ENCODE measurements at places on chromosomes 4 and X.

- DNase-seq: no peak
Observed at GRCh38 chrX:110667706-110668105, 127.9 kb downstream of the CHRDL1 start.

- no peak for DNase-seq
Observed at GRCh38 chr4:39754309-39754708, 56.4 kb downstream of the UBE2K start.

- DNase-seq: no peak
Observed at GRCh38 chr4:108042927-108043326, 53.2 kb downstream of the HADH start.

DNA sequence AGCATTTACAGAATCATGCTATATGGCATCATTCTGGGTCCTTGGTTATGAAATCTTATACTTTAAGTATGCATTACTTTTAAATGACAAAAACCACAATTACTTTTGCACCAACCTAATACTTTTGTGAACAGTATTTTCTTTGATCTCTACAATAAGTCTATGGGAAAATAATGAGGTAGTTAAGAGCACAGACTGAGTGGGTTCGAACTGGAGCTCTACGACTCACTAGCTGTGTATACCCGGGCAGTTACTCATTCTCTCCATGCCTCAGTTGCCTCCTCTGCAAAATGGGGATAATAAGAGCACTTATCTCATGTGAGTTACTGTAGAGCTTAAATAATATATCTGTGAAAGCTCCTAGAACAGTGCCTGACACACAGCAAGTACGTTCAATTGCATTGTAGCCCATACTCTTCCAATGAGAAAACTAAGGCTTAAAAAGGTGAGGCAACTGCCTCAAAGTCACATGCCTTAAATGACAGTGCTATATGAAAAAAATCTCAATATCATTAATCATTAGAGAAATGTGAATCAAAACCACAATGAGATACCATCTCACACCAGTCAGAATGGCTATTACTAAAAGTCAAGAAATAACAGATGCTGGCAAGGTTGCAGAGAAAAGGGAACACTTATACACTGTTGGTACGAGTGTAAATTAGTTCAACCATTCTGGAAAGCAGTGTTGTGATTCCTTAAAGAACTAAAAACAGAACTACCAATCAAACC is 151.5 kb downstream of the CHIC2 start:
- no peak for DNase-seq

GRCh38 chr4:109803924-109804571 is 2.2 kb upstream of the CFI start:
- no peak for DNase-seq

GRCh38 chr4:99848591-99849001 is 32.0 kb downstream of the DAPP1 start:
- DNase-seq: no peak

DNA sequence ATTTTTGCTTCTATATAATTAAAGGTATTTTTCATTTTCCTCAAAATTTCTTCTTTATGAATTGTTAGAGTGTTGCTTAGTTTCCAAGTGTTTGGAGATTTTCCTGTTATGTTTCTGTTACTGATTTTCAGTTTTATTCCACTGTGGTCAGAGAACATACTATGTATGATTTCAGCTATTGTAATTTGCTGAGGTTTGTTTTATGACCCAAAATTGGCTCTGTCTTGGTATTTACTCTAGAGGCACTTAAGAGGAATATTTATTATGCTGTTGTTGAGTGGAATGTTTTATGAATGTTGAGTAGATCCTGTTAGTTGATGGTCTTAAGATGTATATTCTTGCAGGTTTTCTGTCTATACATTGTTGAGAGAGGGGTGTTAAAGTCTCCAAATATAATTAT is 263.5 kb downstream of the PABPC4L start:
- DNase-seq: no peak

- DNase-seq: no peak
Observed at GRCh38 chr4:95910749-95911148, 70.9 kb downstream of the PDHA2 start.

GRCh38 chr4:78880874-78881492 is 58.3 kb downstream of the PAQR3 start:
- DNase-seq: no peak

- DNase-seq: no peak
Observed at GRCh38 chr4:40394236-40394635, 59.1 kb downstream of the CHRNA9 start.

DNA sequence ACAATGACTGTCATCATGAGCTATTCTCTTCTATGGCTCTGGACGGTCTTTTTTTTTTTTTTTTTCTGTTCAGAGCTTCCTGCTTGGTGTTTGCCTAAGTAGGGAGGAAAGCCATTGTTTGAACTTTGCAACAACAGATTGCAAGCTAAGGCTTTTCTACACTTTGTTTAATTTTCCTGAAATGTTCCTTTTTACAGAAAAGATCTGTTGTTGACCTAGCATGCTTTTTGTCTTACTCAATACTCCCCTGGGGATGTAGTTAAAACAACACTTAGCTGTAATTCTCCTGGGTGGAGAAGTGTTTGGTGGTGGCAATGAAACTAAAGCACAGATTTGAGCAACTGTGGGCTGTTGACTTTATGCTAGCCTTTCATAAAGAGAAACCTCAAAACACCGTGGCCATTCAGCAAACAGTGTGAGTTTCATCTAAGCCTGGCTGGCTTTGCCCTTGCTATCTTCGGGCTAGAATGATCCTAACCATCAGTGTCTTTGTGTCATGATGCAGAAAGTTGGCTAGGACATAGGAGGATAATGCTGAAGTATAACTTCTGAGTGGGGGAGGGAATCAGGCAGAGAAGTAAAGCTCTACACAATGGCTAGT is 110.5 kb downstream of the ANXA3 start:
- no peak for DNase-seq

DNA sequence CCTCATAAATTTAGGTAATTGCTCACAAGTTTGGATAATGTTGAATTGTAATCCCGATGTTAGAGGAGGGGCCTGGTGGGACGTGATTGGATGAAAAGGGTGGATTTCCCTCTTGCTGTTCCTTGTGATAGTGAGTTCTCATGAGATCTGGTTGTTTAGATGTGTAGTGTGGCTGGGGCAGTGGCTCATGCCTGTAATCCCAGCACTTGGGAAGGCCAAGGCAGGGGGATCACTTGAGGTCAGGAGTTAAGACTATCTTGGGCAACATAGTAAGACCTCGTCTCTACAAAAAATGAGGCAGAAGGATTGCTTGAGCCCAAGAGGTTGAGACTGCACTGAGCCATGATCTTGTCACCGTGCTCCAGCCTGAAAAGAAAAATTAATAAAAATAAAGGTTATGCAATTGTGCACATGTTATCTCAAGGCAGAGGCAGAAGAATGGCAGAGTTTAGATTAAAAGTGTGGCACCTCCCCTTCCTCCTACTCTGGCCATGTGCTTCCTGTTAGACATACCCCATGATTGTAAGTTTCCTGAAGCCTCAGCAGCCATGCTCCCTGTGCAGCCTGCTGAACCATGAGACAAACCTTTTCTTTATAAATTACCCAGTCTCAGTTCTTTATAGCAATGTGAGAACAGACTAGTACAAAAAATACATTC is 36.5 kb downstream of the ERVMER34-1 start:
- DNase-seq: no peak

DNA sequence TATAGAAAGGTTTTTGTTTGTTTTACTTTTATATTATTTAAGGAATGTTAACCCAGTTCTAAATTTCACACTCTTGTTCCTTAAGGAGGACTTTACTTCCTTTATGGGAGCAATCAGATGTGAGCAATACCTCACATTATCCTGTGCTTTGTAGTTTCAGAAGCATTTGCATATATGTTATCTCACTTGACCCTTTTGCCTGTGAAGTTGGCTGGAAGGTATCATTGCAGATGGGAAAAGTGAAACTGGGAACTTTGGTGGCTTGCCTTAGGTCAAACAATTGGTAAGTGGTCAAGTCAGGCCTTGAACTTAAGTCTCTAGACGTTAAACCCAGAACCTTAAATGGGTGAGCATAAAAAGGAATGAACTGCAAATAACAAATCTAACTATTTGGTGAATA is 90.6 kb downstream of the AREG start:
- DNase-seq: no peak

GRCh38 chr4:75880278-75880677 is 22.0 kb downstream of the PPEF2 start:
- no peak for DNase-seq

GRCh38 chr4:109231331-109231730 is 71.1 kb downstream of the COL25A1 start:
- no peak for DNase-seq

DNA sequence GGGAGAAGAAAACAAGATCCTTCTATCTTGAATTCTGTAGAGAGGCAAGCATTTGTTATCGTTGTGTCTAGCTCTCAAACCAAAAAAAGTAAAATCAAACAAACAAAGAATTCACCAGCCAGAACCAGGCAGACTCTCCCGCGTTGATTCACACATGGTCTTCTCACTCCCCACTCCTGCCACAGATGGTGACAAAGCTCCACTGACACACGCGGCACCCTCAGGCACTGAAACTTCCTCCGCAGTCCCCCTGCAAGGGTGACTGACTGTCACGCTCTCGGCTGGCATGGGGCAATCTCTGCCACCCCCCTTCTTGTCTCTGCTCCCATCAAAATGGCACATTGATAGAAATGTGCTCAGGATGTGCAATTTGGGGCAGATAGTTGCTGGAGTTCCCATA is 304.9 kb downstream of the DHX15 start:
- DNase-seq: no peak

DNA sequence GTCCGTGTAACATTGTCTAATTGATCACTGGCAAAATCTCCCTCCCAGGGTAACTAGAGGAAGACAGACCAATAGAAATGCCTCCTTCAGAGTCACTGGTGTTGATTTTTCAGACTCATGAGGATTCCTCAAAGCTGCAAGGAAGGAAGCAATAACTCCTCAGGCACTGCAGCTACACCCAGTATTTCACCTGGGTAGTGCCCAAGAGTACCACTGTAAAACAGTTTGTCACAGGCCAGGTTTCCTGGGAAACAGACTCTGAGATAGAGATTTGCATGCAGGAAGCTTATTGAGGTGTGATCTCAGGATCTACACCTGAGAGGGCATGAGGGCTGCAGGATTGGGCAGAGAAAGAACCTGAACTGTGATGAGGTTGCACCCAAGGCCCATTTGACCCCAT is 240.7 kb upstream of the ATP6AP2 start:
- DNase-seq: no peak

GRCh38 chr4:138090150-138090917 is 151.8 kb downstream of the SLC7A11 start:
- DNase-seq: no peak

- no peak for DNase-seq
Observed at GRCh38 chrX:17192106-17192505, 182.9 kb upstream of the NHS start.

DNA sequence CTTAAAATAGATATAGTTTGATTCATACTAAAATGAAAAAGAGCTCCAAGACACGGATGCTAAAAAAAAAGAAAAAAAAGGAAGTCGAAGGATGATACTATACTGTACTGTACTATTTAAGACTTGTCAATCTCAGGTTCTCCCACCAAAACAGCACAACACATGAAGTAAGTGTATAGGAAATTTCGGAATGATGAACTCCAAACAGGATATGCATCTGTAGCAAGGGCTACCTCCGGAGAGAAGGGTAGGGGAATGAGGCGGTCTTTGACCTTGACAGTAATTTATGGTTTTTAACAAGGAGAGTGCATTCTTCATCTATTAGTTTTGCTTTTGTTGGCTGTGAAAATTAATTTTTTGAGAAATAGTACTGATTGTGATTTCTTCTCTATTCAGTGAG is 541 bp upstream of the FIP1L1 start:
- no peak for DNase-seq

- DNase-seq: no peak
Observed at GRCh38 chr4:23937173-23937572, 47.3 kb upstream of the PPARGC1A start.

DNA sequence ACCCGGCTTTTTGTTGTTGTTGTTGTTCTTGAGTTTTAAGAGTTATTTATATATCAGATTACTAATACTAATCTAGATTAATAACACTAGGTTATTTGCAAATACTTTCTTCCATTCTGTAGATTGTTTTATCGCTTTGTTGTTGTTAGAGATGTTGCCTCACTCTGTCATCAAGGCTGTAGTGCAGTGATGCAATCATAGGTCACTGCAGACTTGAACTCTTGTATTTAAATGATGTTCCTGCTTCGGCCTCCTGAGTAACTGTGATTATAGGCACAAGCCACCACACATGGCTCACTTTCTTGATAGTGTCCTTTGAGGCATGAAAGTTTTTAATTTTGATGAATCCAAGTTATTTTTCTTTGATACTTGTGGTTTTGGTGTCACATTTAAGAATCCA is 129.0 kb downstream of the VSIG4 start:
- no peak for DNase-seq

GRCh38 chrX:72280321-72280845 is 3.3 kb upstream of the RPS4X start:
- no peak for DNase-seq

GRCh38 chr4:183165376-183165775 is 66.3 kb downstream of the WWC2 start:
- DNase-seq: no peak

- DNase-seq: no peak
Observed at GRCh38 chr4:140256941-140257340, 103.0 kb upstream of the MAML3 start.

- no peak for DNase-seq
Observed at GRCh38 chrX:37993837-37994619, 12.3 kb upstream of the SYTL5 start.

DNA sequence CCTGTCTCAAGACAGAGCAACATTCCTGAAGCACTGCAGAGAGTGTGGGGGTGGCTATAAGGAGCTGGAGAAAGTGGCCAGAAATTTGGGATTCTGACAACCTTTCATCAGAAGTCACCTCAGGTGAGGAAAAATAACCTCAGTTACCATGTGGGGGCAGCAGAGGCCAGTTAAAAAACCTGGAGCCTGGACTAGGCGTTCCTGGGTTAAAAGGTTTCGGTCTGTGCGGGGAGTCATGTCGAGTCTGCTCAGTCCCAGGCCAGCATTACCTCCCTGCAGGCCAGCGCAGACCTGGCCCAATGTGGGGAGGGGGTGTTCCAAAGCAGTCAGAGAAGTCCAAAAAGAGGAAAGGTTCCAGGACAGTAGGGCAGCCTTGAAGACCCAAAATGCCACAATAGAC is 10.9 kb upstream of the NALF2 start:
- no peak for DNase-seq

- no peak for DNase-seq
Observed at GRCh38 chrX:120697053-120697452, 67.2 kb upstream of the C1GALT1C1 start.

GRCh38 chrX:133953078-133953477 is 32.3 kb downstream of the GPC3 start:
- no peak for DNase-seq

DNA sequence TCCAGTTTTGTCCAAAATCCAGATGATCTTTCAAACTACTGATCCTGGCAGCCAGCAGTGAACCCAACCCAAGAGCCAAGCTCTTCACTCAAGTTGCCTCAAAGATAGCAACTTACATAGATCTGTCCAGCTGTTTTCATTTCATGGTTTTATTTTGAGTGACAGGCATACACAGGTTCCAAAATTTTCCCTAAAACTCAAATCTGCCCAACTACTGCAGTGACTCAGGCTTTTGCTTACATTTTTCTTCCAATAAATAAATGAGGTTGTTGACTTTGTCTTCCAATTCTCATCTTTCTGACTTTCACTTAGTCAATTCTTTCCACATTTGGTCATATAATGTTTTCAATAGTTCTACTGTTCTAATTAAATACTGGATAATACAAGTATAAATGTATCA is 158.8 kb downstream of the TECRL start:
- no peak for DNase-seq
